ENCODE measurements at places on chromosomes 1 and 21.

- no peak for DNase-seq
Observed at GRCh38 chr1:43910343-43910742, 23.3 kb upstream of the ARTN start.

DNA sequence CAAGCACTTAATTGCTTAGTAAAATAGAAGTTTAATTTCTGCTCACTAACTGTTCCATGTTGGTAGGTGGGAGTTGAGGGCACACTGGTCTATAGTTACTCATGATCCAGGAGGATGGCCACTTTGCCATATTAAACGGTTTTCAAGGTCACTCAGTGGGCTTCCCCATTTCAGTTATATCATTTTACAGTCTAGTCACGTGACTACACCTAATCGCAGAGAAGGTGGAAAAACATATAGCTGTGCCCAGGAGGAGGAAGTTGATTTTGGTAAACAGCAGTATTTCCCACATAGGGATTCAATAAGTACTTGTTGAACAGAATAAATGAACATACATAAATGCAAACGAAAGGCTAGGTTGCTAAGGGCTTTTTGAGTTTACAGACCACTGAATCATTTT lies 541.1 kb upstream of the CAMK1G start:
- no peak for DNase-seq

DNA sequence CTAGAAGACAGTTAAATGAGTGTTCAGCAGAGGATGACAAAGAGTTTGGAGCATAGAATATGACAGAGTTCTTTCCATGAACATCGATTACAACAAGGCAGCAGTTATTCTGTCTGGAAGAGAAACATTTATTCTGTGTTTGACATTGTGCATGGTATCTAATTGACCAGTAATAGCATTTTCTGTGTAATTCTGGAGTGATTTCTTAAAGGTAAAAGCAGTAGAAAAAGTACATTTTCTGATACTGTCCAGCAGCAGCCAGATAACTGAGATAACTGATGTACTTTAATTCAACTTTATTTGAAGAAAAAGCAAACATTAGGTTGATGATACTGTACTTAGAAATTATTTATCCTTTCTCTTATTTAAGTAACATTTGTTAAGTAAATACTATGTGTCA lies 497.1 kb downstream of the AGBL4 start:
- DNase-seq: no peak

GRCh38 chr1:178005450-178005849 lies 35.6 kb upstream of the SEC16B start:
- DNase-seq: no peak

GRCh38 chr1:3541936-3542335 lies 69.4 kb downstream of the MEGF6 start:
- DNase-seq: no peak

DNA sequence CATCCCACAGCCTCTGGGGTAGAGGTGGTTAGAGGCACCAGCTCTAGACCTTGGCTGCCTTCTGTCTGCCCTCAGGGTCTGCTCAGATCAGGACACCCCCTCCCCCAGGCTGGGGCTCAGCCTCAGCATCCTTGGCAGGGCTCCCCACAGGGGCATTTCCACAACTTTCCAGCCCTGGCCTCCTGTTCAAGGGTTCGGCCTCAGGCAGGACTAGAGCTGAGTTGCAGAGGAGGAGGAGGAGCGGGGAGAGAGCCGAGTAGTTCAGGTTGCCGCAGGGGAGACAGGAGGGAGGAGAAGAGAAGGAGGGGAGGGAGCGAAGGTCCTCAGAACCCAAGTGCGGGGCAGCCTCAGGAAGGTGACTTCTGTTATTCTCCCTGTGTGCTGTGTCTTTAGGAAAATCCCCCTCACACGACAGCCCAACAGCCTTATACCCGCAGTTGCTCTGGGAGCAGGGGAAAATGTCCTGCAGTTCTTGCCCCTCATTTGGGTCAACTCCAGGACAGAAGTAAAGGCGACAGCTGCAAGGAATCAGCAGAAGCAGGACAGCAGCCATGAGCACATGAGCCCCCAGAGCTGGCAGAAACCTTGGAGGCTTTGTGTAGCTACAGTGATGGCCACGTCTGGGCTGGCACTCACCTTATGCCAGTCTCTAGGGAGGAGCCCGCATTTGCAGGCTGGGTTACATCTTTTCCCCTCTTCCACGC lies 46.5 kb upstream of the TENT5B start:
- DNase-seq: no peak

DNA sequence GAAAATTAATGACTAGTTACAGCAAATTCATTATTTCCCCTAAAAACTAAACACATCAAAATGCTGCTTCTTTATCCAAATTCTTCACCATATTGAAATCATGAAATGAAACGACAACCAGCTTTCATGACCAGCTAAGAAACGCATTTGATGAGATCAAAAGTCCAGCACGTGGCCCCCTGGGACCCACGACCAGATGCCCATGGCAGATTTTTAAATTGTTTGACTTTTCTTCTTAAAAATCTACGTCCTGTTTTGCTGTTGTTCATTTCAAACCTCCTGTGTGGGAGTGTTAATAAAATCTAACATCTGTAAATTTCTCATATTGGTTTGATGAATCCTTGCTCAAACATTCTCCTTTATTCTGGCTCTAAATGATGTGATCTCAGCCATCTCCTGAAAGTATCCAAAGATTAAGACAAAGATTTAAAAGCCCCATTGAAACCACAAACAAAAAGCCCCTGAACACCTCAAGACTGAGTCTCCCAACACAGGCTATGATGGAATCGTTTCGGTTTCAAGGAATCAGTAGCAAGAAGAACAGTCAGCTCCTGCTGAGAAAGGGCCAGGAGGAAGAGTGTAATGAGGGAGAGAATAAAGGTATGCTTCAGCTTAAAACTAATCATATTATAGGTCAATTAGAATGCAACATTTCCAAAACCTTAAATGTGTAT lies 523.6 kb downstream of the SMYD3 start:
- no peak for DNase-seq

GRCh38 chr1:2104621-2105427 lies 54.6 kb downstream of the PRKCZ start:
- DNase-seq: no peak

- DNase-seq: no peak
Observed at GRCh38 chr1:248000169-248000568, 13.3 kb upstream of the OR2L5 start.

DNA sequence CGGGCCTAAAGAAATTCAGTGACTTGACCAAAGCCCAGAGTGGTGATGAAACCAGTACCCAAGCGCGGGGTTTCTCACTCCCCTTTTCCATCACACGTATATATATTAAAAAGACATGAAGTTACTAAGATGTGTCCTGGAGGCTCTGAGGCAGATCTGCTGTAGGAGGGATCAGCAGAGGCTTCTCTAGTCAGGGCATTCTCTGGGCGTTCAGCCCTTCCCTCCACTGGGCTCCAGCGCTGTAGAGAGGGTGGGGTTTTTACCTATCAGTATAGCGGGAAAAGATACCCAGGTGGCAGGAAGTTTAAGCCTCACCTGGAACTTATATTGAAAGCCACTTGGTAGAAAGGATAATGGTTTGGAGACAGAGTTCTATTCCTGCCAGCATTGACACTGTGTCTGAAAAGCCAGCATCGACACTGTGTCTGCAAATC lies 862 bp upstream of the PLEKHO1 start:
- peak; percentile 33 for DNase-seq

DNA sequence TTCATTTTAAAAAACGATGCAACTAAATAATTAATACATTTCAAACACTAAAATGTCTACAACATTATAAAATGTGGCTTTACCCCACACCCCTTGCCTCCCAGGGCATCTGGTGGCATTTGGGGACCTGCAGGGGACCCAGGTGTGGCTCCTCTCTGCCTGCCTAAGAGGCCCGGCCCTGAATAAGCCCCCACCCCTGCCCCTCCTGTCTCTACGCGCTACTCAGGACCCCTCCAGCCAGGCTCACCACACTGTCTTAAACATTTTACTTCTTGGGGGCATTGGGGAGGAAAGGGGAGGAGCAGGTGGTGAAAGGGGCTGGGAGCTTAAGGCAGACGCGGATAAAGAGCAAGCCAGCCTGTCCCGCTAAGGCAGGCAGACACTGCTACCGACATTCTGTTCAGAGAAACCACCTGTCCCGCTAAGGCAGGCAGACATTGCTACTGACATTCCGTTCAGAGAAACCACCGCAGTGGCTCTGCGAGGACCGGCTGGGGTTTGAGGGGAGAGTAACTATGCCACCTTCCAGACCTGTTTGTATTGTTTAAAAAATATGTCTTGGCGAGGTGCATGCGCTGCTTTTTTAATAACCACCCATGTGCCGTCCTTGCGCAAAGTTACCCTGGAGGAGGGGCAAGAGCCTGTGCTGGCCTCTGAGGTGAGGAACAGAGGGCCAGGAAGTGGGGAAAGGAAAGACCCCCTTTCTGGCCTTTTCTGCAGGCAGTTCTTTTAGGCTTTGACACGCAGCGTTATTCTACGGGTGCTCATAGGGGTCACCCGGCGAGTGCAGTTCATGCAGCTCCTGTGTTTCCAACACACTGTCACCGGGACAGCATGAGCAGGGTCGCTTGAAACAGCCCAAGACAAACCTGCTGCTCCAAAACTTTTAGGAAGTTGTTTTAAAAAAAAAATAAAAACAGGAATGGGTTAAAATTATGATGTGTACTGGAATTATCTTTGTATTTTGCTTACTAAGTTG lies 51.3 kb upstream of the RIPK4 start:
- DNase-seq: no peak

- DNase-seq: peak; percentile 44
Observed at GRCh38 chr1:220370041-220370700, 97.9 kb upstream of the RAB3GAP2 start.

DNA sequence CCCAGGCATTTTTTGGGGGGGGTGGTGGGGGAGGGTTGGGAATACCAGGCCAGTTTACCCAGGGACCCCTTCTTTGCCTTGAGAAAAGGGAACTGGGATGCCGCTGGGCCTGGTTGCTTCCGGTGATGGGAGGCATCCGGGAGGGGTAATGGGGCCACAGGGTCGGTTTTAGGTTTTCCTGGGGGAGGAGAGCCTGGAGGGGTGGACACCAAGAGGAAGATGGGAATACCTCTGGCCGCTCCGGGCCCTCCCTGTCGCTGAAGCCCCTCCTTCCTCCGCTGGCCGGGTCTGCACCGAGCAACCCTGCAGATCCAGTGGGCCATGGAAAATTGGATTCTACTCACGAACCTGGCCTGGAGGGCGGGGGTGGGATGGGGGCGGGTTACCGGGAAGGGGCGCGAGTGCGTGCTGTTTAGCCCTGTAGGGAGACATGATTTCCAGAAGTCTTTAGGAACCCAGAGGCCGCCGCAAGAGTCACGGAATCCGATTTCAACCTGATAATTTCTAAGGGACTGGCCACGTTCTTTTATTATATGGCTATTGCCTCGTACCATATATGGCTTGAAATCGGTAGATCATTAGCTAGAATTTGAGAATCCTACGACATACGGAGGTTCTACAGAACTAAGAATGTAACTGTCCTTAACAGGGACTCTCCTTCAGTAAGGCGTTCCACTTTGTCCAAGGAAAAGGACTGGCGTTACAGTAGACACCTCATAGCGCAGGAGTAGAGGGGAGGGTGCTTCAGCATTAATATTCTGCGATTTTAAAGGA lies 749 bp downstream of the AKIRIN1 start:
- DNase-seq: peak; percentile 62

DNA sequence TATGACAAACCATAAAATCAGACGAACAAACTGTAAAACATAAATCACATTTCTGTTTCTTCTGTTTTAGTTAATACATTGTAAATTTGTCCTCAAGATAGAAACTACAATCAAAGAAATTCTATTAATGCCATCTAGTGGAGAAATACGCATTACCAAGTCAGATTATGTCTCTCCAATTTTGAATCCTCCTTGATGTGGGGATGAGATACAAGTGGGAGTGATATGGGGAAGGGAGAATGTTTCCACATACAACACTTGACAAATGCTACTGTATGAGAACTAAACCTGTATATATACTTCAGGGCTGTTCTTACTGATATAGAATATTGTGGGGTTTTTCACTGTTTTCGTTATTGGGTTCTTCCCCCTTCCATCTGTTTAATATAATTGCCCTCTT lies 2.6 kb downstream of the HFM1 start:
- DNase-seq: peak; percentile 24

- DNase-seq: no peak
Observed at GRCh38 chr1:54989473-54989872, 9.0 kb downstream of the TMEM61 start.

GRCh38 chr1:204991342-204991844 lies 51.6 kb upstream of the CNTN2 start:
- no peak for DNase-seq

DNA sequence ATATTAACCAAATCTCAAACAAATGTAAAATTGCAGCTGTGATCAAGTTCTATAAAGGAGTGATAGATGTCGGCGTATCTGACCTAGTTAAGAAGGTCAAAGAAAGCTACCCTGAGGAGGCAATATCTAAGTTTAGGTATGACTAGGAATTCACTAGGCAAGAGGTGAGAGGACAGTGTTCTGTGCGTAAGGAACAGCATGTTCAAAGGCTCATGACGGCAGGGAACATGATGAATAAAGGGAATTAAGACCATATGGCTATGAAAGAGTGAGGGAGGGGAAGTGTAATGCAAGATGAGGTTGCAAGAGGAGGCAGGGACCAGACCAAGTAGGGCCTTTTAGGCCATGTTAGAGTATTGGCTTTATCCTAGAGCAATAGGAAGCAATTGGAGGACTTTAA lies 8.6 kb downstream of the LIX1L start:
- DNase-seq: no peak

DNA sequence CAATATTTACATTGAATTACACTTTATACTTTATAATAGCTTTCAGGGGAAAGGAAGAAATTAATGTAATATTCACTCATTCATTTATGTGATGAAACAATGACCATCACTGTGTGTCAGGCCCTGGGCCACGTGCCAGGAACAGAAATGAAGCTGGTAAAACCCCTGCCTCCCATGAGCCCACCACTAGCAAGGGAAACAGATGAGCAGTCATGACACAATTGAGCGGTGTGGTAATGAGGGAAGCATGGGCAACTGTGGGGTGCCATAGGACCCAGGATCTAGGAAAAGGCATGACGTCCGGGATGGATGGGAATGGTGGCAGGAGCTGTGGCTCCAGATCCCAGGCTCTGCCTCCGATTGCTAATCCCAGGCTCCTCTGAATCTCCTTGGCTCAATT lies 17.0 kb upstream of the SLC5A9 start:
- DNase-seq: no peak

DNA sequence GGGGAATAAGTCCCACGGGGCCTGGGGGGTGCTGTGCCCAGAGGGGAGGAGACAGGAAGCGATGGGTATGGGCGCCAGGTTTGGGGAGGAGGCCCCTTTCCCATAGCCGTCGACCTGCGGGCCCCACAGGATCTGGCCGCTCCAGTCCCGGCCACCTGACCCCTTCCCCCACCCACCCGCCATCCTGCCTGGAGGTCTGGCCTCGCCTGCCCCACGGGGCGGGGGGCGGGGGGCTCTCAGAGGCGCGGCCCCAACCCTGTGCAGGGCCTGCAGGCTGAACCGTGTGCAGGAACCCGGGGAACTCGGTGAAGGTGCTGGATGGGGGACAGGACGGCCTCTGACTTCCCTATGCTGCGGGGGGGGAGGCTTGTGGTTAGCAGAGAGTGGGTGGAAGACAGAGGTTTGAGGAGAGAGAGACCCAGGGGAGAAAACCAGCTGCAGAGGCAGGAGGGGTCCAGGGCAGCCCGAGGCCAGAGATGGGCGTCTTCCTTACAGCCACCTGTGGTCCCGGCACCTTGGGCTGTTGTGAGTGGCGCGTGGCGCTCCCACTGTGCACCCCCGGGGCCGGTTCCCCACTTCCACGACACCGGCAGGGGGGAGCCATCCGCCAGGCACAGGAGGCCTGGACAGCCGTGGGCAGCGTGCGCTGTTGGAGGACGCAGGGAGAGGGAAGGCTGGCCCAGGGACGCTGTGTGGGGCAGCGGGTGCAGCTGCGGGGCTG lies 2.5 kb upstream of the TNFRSF18 start:
- no peak for DNase-seq

GRCh38 chr1:154987326-154987725 lies 4.2 kb downstream of the FLAD1 start:
- no peak for DNase-seq

Data from mesenchymal stem cell (in vitro differentiated cells and primary cell).